ENCODE measurements at places on chromosomes 4 and X.

- DNase-seq = peak; percentile 92
Measured at GRCh38 chr4:102815981-102816380, 11.4 kb downstream of the UBE2D3 start.

- DNase-seq = no peak
Measured at GRCh38 chr4:22003878-22004277, 55.3 kb upstream of the KCNIP4 start.

- DNase-seq = peak; percentile 26
Measured at GRCh38 chr4:170399581-170400293, 310.0 kb upstream of the AADAT start.

DNA sequence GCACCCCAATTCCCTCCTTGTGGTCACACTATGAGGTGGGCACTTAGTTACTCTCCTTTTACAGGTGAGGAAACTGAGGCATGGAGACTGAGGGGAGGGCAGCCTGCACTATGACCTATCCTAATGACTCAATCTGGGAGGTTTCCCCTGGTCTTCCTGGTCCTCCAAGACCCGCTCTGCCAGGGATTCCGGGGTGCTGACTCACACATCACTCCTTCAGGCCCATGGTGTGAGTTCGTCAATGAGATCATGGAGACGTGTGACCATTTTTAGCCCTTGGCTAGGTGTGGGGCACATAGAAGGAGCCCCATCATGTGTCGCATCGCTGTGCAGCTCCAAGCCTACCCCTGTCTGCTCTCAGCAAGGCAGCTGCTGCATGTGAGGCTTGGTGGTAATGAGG lies 32.4 kb upstream of the BCOR start:
- peak; percentile 75 for DNase-seq

DNA sequence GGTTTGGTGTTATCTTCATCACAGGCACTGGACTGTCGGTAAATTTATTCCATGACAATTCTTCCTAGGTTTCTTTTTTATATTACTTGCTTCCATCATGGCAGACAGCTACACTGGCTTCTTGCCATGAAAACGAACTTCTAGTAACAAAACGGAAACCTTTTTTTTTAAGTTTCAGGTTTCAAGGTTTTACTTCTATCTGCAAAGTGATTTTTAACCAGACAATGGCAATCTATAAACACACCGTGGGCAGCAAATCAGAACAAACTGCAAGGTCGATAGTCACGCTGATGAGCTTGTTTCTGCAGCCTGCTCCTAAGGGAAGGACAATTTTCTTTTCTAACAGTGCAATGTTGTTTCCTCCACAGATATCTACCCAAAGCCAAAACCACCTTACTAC lies 29.9 kb downstream of the XG start:
- no peak for DNase-seq

- no peak for DNase-seq
Measured at GRCh38 chrX:39888730-39889129, 209.0 kb downstream of the BCOR start.

DNA sequence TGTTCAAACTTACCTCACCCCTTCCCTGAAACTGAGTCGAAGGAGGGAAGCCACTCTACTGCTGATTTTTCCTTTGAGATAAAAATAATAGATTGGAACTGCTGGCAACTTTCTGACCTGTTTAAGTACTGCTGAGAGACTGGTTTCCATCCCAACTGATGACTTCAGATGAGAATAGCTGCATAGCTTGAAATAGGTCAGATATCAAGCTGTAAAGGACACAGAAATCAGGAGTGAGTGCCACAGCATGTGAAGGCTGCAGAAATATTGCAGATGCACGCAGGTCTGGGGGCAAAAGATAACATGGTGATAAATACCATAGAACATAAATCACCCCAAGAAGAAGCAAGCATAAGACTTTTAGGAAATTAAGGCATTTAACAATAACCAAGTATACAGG lies 923.2 kb downstream of the SH3BGRL start:
- DNase-seq = no peak

GRCh38 chrX:40003428-40004245 lies 94.1 kb downstream of the BCOR start:
- DNase-seq = no peak

DNA sequence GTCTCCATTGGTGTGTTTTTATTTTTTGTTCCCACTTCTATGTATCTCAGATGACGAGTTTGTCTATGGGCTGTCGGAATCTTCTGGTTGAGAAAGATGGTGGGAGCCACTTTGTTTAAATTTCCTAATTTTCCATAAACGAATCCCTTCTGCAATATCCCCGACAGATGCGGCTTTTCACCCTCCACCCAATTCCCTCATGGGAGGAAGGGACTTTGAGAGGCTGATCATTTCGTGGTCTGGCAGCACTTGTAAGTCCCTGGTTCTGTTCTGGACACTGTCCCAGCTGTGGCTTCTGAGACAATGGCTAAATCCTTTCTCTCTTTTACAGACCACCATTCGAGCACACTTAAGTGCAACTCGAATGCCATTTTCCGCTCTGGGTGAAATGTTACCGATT lies 72.2 kb upstream of the PUDP start:
- no peak for DNase-seq

GRCh38 chrX:118751950-118752783 lies 24.8 kb downstream of the IL13RA1 start:
- DNase-seq = no peak

- no peak for DNase-seq
Measured at GRCh38 chr4:78960926-78961325, 21.7 kb upstream of the PAQR3 start.

DNA sequence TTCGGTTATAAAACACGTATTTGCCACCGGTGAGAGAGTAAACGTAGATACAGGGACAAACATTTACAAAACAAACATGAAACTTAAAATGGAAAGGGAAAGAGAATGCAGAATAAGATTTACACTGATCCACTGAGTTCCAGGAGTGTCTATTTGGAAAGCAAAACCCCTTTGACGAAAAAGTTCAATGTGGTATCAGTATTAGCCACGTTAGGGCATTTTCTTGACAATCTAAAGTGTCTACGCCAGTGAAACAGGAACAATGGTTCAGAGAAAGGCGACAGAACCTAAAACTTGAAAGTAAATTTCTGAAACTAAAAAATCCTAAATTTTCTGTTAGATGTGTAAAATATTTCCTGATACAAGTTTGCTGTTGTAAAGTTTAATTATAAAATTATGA lies 278.5 kb upstream of the TENM3 start:
- DNase-seq = no peak

GRCh38 chr4:135605076-135605475 lies 1403.5 kb upstream of the PABPC4L start:
- no peak for DNase-seq

Data from fibroblast of skin of right biceps (primary cell).